KG1 (cell line): ENCODE measurements at places on chromosomes 3 and 15.

DNA sequence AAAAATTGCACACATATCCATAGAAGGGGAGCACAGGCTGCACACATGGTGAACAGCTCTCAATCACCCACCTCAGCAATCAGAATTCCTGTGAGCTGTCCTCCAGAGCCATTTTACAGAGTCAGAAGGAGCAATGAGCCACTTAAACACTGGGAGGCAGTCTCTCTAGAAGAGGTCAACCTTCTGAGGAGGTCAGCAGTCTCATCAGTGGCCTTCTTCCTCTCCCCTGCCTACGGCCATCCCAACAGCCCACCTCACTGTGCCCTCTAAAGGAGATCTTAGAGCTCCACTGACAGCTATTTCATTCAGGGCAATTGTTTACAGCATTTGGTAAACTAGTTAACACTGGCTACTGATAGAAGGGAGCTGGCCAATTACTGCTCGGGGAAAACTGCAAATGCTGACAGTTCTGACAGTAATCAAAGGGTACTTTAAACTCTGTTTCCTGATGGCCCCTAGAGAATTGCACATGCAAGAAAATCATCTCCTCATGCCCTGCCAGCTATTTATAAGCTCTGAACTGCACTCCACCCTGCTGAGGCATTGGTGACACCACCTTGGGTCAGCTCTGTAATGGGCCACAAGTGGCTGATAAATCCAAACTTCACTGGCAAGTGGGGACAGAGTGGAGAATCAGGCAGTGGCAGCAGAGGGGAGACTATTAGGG is 42.1 kb upstream of the TSPAN3 start:
- DNase-seq, result no peak

GRCh38 chr3:172717493-172718088 is 6.7 kb upstream of the NCEH1 start:
- DNase-seq, result no peak

DNA sequence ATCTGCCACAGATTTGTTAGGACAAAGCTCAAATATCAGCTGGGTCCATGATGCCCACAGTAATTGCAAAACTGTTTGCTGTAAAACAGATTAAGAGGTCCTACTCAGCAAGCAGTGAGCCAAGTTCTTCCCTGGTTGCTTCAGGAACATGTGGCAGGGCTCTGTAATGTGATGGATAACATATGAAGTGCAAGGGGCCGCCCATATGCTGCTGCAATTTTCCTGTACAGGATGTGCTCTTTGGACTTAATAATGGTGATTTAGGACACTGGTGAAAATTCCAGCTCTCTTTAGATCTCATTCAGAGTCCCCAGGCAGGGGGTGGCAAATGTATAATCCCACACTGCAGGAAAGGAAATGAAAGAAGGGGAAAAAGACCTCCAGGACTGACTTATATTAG is 289.4 kb downstream of the LSAMP start:
- no peak for DNase-seq

GRCh38 chr3:120048355-120049041 is 45.7 kb downstream of the GSK3B start:
- no peak for DNase-seq

GRCh38 chr15:61036136-61036535 is 193.0 kb downstream of the RORA start:
- no peak for DNase-seq

GRCh38 chr15:94259121-94259751 is 27.9 kb downstream of the MCTP2 start:
- no peak for DNase-seq

- peak; percentile 49 for DNase-seq
These were observed 517.2 kb downstream of the FOXP1 start for GRCh38 chr3:71066356-71066755.

DNA sequence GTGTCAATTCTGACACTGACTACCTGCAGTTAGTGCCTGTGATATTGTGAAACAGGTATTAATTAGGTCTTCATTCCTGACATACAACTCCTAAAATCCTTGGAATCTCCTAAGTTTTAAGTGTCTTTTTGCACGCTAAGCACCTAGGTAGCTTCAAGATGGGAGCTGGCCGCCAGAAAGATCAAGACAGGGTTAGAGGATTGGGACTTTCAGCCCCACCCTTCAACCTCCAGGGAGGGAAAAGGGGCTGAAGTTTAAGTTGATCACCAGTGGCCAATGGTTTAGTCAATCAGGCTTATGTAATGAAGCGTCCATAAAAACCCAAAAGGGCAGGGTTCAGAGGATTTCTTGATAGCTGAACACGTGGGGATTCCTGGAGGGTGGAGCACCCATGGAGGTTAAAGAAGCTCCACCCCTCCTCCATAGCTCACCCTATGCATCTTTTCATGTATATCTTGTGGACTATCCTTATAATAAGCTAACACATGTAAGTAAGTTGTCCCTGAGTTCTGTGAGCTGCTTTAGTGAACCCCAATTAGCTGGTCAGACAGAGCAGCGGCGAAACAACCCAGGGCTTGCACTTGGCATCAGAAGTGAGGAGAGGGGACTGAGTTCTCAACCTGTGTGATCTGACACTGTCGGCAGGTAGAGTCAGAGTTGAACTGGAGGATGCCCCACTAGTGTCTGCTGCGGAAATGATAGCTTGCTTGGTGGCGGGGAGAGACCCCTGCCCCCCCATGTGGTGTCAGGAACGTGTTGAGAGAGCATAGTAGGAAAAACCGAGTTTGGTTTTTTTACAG is 12.8 kb upstream of the SRP14 start:
- no peak for DNase-seq

GRCh38 chr15:71742964-71743363 is 67.4 kb upstream of the NR2E3 start:
- no peak for DNase-seq

DNA sequence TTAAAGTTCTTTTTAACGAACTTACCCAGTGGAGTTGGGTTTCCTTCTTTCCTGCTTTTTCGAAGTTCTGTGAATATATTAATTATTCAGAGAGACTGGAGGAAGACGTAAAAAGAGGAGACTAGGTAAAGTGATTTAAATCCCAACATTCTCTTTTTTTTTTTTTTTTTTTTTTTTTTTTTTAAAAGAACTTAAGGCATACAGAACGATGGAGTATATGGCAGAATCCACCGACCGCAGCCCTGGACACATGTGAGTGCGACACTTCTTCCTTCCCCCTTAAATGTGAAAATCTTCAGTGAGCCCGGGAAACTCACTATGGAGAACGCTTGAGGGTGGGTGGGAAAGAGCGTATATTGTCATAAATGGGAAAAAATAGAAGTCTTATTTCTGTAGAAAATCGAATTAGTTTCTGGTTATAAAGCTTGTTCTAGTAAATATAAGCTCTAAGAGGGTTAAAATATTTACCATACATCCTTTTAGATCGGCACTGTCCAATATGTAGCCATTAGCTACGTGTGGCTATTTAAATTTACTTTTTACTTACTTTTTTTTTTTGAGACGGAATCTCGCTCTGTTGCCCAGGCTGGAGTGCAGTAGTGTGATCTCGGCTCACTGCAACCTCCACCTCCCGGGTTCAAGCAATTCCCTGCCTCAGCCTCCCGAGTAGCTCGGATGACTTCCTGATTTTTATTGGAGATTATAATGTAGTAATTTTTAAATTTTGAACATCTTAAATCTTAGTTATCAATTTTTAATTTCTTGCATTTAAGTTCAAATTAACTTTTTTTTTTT is 892 bp downstream of the NMD3 start:
- DNase-seq, result peak; percentile 12

- DNase-seq, result no peak
These were observed 351.8 kb upstream of the TPRG1 start for GRCh38 chr3:188819939-188820338.

GRCh38 chr15:40598126-40598525 is 4.1 kb downstream of the KNL1 start:
- no peak for DNase-seq

GRCh38 chr15:33158366-33158765 is 36.1 kb downstream of the FMN1 start:
- DNase-seq, result no peak

- no peak for DNase-seq
These were observed 168.2 kb downstream of the TP63 start for GRCh38 chr3:189799366-189799765.
